Left cardiac atrium (tissue), 4 donors: ENCODE measurements at places on chromosomes 16 and 17. TPM values are rescaled to one million over a fixed set of nuclear protein-coding genes. Genes with fewer than 3 reads are reported as not detected.

The LITAFD gene
- not detected for total RNA-seq

The CCL23 gene
- 1.8 TPM for total RNA-seq

The CA7 gene
- total RNA-seq = not detected

The CDH13 gene
- 100 TPM for total RNA-seq

The PKMYT1 gene
- total RNA-seq = 2.9 TPM

The YBX2 gene
- 1.9 TPM for total RNA-seq

The EFCAB5 gene
- 0.09 TPM for total RNA-seq

The ARL17A gene
- total RNA-seq = 7.5 TPM

The MPP2 gene
- total RNA-seq = 15.9 TPM

The EFNB3 gene
- 1.4 TPM for total RNA-seq

The CMTR2 gene
- 11.3 TPM for total RNA-seq

The CEP20 gene
- total RNA-seq = 20.3 TPM

The HID1 gene
- total RNA-seq = 7.4 TPM

The WSCD1 gene
- total RNA-seq = 10.1 TPM

The BAIAP3 gene
- total RNA-seq = 2.7 TPM

The EVI2A gene
- total RNA-seq = 5.9 TPM

The TBC1D3I gene
- total RNA-seq = not detected

The CLDN7 gene
- total RNA-seq = 4.9 TPM

The KCNH6 gene
- total RNA-seq = not detected

The PTX4 gene
- not detected for total RNA-seq

The WNT9B gene
- 0.53 TPM for total RNA-seq

The TBC1D28 gene
- not detected for total RNA-seq

The GLYR1 gene
- total RNA-seq = 78.2 TPM

The C17orf67 gene
- total RNA-seq = 1.4 TPM

The CPSF4L gene
- not detected for total RNA-seq

The SCN4A gene
- 0.41 TPM for total RNA-seq

The NPIPA3 gene
- total RNA-seq = 3.2 TPM

The SNX20 gene
- 1.2 TPM for total RNA-seq

The SCIMP gene
- 3.1 TPM for total RNA-seq

The CACNG3 gene
- not detected for total RNA-seq

The TPSG1 gene
- total RNA-seq = 0.21 TPM

The C16orf87 gene
- 10.2 TPM for total RNA-seq

The RPRML gene
- total RNA-seq = not detected

The IKZF3 gene
- total RNA-seq = 1.7 TPM

The PHOSPHO1 gene
- total RNA-seq = 0.31 TPM

The TOP2A gene
- total RNA-seq = 4.2 TPM

The ELMO3 gene
- 1.0 TPM for total RNA-seq

The ZNRF1 gene
- total RNA-seq = 16.7 TPM
